ENCODE measurements at places on chromosomes 1 and 21.

DNA sequence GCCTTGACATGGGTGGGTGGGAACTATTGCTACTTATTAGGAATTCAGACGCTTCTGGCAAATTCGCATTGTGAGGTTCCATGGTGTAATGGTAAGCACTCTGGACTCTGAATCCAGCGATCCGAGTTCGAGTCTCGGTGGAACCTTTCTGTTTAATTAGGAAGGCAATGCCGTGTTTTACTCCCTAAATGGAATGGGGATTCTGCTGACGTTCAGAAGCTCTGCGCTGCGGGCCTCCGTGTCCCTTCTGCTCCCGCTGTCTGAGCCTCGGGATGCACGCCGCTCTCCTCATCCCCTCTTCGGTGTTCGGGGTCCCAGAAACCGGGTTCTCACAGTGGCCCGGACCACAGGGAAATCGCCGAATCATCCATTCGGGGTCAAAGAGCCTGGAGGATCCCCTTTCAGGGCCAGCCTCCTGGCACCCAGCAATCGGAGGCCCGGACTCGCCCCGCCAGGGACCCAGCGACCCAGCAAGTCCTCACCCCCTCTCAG lies 280.3 kb downstream of the FAM72C start:
- no peak for DNase-seq

DNA sequence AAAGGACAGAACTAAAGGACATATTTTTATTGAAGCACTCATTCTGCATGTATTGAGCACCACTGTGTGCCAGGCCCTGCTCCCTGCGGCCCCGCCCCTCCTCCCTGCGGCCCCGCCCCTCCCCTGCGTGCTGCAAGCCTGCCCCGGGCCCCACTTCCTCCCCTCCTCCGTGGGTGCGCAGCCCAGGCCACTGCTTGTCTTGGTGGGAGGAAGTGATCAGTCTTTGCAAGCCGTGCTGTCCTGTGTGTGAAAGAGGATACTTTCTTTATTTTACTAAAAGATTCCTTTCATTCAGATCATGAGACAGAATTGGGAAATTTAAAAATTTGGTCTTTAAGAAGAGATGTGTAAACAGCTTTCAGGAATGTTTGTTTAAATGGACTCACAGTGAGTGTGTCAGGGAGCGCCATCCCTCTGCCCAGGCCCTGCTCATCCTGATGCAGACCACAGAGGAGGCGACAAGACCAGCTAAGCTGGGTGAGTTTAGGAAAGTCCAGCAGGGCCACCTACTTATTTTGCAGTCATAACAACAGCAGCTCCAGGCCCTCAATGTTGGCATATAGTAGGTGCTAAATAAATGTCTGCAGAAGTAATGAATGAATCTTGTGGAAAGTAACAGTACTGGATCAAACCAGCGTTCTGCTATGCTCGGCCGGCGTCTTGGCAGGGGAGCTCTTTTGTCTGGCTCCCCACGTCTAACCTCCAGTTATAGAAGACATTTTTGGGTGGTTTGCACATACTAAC lies 88.3 kb upstream of the SELENON start:
- no peak for DNase-seq

DNA sequence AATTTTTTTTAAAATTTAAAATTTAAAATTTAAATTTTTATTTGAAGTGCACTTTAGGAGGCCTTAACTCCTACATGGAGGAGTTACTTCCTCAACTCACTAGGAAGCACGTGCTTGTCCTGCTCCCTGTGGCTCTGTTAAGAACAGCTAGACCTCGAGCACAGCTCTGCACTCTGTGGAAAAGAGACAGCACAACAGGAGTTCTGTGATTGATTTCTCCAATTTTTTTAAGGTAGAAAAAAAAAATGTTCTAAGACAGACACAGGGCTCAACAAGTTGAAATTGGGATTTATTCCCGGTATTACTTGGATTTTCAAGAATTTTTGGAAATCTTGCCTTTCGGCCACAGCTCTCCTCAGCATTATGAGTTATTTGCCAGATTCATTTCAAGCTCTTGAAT lies 356.6 kb upstream of the LYPLAL1 start:
- no peak for DNase-seq

DNA sequence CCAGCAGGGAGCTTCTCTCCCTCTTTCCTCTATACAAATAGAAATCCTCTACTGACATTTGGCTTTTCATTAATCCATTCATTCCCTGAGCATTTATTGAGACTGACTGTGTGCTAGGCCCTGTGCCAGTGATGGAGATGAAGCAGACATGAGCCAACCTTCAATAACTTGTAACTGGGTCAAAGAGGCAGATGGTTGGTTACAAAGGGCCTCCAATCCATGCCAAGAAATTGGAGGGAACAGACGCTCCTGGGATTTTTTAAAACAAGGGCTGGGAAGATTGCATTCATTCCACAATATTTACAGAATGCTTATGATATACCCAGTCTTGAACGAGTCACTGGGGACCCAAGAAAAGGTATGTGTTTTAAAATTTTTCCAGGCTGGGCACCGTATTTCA lies 6.2 kb downstream of the HPCAL4 start:
- DNase-seq: no peak

DNA sequence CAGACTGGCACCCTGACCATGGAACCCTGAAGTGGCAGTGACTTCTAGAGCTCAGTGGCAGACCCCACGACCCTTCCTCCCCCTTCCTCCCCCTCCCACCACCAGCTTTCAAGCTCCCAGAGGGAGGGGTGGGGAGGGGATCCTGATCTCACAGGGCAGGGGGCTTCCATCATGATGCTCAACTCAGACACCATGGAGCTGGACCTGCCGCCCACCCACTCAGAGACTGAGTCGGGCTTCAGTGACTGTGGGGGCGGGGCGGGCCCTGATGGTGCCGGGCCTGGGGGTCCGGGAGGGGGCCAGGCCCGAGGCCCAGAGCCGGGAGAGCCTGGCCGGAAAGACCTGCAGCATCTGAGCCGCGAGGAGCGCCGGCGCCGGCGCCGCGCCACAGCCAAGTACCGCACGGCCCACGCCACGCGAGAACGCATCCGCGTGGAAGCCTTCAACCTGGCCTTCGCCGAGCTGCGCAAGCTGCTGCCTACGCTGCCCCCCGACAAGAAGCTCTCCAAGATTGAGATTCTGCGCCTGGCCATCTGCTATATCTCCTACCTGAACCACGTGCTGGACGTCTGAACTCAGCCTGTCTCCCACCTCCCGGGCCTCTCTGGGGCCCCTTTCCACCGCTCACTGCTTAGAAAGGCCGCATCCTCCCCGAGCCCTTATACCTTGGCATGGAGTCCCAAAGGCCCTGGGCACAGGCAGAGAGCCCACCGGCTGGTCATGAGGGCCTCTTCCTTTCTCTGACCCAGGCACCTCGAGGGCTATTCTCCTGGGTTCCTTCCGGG lies 3.9 kb downstream of the NHLH1 start:
- no peak for DNase-seq

DNA sequence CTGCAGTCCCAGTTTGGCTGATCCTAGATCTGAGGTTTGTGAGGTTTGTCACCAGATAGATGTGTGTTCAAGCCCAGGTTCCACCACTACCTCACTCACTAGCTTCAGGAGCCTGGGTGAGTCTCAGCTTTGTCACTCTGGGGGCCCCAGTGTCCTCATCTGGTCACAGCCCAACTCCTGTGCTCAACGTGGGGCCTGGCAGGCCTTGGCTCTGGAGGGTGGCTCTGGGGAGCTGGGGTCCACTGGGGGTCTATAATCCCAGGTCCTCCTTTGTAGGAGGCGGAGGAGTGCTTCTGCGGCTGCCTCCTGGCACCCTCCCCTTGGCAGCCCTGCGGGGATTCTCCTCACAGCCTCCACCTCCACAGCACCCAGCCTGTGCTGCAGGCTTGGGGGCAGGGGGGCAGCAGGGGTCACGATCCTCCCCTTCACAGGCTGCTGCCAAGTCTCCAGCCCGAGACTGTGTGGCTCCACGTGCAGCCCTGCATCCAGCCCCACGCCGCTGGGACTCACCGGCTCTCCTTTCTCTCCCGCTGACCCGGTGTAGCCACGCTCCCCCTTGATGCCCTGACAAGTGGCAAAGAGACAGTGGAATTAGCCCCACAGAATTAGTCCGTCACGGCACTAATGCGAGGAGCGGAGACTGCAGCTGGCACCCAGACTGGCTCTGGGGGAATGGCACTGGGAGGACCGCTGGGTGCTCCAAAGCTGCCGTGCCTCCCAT lies 22.5 kb upstream of the PEF1 start:
- DNase-seq: no peak

DNA sequence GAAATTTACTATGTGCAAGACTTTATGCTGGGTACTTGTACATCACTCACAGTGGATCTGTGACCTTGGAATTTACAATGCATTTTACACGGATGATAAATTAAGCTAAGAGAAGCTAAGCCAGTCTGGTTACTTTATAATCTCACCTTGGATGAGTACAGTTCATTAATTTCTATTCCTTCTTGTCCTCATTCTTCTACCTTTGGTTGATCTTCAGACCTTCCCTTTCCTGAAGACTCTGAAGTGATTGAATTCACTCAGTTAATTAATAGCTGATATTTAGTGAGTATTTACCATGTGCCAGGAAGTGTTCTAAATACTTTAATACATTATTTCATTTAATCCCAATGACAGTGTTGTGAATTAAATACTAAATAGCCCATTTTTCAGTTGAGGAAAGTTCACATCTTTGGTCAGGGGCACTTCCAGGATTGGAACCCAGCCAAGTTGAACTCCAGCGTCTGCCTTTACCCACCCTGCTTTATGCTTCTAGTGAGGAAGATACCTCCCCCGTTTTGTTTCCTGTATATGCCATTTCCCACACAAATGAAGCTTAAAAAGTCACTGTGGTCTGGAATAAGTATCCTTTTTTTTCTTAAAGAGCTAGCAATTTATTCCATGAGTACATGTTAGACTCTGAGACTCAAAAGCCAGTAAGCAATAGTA lies 146.6 kb downstream of the TLR5 start:
- DNase-seq: no peak

GRCh38 chr1:33332881-33333280 lies 12.0 kb upstream of the A3GALT2 start:
- DNase-seq: no peak

- DNase-seq: no peak
Observed at GRCh38 chr1:229034342-229034741, 236.6 kb upstream of the RAB4A start.
